ENCODE measurements at places on chromosomes 12 and 14.

DNA sequence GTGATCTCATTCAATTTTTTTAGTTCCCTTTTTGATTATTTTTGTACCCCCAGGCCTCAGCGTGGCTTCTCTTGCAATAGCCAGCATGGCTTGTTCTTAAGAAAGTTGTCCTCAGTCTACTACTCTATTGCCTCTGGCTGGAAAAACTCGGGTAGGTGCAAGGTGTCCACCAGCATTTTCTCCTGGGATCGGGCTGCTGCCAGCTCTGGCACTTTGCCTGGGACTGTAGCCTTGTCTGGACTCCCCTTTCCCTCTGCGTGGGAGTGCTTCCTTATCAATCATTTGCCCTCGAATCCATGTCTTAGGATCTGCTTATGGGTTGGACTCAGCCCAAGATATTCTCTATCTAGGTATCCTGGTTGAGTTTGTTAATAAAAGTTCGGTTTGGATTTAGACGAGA, 773.4 kb downstream of the DIO2 start:
- DNase-seq: no peak

DNA sequence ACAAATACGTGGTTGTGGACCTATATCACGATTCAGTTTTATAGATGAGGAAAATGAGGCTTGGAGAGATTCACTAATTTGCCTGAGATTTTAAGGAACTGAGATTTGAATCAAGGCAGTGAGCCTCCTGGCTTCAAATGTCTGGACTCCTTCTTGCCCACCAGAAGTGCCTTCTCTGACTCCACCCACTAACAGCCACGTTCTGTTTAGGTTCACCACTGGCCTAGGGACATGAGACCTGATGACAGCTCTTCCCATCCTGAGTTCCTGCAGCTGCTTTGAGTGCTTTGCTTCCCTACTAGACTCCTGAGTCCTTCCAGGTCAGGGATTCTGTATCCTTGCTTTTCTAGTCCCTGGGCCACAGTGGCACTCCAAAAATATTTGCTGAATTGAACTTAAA, 57.1 kb downstream of the PLBD1 start:
- no peak for DNase-seq

DNA sequence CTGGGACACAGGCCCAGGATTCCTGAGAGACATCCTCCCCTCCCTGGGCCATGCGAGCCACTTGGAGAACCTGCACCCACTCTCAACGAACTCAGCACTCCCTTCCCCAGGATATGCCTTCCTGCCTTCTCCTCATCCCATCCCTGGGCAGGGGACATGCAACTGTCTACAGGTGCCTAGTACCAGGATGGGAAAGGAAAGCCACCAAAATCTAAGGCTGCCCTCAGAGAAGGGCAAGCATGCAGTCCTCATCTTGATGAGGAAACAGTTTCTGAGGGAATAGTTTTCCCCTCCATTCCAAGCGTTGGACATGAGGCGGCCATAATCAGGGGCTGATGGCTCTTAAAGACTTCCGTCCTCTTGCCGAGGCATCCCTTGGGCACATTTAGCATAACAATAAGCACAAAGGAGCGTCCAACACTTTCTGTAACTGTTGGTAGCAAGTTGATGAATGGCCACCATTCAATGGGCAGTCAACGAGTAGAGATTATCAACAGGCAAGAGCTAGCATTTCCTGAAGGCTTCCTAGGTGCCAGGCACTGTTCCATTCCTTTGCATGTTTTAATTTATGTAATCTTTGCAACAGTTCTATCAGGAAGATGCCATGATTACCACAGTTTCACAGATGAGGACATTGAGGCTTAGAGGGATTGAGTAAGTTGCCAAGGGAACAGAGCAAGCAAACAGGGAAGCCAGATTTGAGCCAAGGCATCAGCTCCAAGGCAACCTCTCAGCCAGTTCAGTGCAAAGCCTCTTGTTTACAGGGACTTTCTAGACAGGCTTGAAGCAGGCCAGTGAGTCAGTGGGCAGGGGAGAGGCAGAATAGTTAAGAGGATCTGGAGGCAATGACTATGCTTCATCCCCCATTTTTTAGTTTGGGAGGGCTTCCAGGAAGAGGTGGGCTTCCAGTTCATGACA, 105.1 kb downstream of the SINHCAF start:
- peak; percentile 54 for DNase-seq

DNA sequence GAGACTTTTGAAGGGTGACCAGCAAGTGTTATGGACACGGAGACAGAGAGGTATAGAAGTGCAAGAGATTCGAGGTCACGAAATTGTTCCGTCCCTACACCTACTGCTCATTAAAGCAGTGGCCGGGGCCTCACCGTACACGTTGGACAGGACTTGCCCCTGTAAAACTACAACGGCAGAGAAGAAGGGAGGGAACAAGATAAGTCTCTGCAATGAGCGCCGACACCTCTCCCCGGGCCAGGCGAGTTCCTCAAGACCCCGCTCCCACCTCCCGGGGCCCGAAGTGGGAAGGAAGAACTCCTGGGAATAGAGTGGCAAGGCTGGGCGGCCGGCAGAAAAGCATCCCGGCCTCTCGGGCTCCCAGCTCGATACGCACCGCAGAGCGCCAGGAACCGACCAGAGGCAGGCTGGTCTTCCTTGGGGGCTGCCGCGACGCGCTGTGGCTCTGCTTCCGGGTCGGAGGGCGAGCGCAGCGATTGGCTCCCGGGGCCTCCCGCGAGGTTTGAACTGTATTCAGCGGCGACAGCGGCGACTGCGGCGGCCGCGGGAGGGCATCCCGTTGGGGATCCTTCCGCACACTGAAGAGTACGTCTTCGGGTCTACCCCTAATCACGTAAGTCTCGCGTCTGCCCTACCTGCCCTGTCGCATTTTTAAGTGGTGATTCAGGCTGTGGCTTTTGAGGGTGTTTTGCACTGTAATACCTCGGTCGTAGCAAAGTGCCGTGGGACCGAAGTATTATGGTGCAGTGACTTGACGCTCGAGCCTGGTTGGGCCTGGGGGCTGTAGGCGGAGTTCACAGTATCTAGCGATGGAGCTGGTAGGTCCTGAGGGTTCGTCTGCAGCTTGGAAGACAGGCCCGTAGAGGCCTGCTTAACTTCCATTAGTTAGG, at the start of the genes NUP37 and PARPBP:
TSS of gene NUP37 (minus strand) at position 441 of the 890 bp plus-strand sequence. CDS start 1,596 bp downstream, outside the sequence.
TSS of gene PARPBP (plus strand) at position 510 of the 890 bp plus-strand sequence. CDS start 3,706 bp downstream, outside the sequence.
- no peak for DNase-seq

DNA sequence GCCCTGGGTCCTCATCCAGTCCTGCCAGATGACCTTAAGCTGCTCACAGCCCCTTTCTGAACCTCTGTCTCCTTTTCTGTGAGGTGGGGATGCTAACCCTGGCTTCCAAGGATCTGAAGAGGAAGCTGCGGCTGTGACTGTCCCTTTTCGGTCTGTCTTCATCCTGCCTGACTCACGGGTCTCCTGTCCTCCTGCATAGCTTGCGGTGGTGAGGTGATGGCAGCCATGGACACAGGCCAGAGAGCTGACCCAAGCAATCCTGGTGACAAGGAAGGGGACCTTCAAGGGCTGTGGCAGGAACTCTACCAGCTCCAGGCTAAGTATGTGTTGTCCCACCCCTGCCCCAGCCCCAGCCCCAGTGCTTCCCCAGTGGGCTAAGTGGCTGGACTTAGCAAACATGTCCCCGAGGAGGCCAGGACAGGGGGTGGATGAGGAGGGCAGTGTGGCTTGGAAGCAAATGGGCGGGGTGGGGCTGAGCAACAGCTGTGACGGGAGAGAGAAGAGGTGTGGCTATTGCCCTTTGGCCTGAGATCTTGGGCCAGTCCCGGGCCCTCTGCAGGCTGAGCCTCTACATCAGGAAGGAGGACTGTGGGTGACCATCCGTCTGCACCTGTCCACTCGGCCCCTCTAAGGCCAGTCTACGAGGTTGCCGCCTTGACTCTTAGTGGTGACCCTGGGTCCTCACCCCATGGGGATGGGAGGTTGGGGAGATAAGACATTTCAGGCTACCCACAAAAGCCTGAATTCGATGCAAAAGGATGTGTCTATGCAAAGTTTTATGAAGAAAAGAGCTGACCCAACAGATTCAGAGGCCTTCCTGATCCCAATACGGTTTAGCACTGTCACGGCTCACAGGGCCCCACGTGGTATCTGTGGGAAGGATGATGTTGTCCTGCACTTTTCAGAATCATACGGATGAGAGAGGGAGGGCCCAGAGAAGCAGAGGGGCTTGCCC, 1.1 kb downstream of the CCDC197 start:
- DNase-seq: no peak

DNA sequence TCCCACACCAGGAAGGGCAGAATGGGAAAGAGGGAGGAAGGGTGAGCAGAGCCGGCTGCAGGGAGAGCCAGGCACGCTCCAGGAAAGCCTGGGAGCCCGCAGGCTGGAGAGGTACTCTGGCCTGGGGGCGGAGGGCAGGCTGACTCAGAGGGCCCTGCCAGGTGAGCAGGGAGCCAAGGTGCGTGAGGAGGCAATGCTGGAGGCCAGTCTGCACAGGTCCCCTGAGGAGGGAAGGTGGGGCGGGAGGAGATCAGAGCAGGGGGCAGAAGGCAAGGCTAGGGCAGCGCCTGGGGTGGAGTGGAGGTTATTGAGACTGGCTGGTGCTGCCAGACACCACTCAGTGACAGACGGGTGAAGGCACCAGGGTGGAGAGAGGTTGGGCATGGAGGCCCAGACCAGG, 385.0 kb downstream of the BCL11B start:
- no peak for DNase-seq

DNA sequence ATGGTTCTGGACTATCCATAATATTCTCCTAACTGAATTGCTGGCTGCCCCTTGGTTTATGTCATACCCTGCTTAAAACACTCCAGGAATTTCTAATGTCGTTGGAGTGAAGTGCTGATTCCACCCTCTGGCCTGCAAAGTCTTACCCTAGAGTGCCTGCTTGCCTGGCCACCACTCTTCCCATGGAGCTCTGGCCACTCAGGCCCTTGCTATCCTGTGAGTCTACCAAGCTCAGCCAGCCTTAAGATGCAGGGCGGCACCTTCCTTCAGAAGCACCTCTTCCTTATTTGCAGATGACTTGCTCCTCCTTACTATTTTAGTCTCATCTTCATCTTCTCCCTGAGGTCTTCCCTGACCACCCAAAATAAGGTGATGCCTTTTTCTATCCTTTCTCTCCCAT, 35.3 kb downstream of the SLC6A15 start:
- DNase-seq: no peak

GRCh38 chr12:41234692-41235091, 46.6 kb downstream of the PDZRN4 start:
- DNase-seq: no peak

- DNase-seq: no peak
Observed at GRCh38 chr12:32482226-32482625, 82.9 kb downstream of the FGD4 start.

DNA sequence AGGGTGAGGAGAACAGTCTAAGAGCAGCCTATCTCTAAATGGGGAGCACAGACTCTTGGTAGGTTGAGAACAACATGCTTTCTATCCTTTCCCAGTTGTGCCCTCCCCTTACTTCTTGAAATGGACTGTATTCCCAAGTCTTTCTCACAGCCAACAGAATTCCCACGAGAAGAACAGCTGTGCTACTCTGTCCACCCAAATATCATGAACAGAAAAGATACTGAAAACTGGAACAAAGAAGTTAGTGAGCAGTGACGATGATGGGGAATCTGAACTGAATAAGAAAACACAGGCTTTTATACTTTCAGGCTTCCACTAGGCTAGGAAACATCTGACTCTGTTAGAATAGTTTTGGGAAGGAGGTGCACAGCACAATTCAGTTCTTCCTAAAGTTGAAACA, 3.4 kb downstream of the NACA start:
- DNase-seq: no peak

GRCh38 chr14:99248761-99249171, 23.2 kb downstream of the BCL11B start:
- DNase-seq: no peak

GRCh38 chr12:131850856-131851559, 22.8 kb downstream of the MMP17 start:
- DNase-seq: no peak

- no peak for DNase-seq
Observed at GRCh38 chr12:82350161-82350560, 8.0 kb downstream of the CCDC59 start.

GRCh38 chr14:94143711-94144110, 14.3 kb upstream of the IFI27L2 start:
- DNase-seq: no peak

DNA sequence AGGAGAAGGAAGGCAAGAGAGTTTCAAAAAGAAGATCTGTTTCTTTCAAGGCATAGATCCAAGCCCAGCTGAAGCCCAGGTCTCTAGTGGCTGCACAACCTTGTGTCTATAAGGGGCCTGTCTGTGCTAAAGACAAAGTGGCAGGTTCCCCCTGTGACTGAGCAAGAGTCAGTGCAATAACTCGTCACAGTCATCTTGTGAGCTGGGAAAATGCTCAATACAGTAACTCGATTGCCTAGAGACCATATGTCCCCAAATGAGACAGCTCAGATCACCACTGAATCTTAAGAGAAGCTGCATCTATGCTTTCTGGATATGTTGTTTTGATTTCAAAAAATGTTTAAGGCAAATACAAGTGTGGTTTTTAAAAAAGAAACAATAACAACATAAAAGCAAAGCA, 24.2 kb downstream of the ST8SIA1 start:
- DNase-seq: no peak

GRCh38 chr14:100577986-100578431, 9.2 kb downstream of the BEGAIN start:
- no peak for DNase-seq

- DNase-seq: peak; percentile 54
Observed at GRCh38 chr14:101122237-101123141, 219.0 kb upstream of the RTL1 start.

DNA sequence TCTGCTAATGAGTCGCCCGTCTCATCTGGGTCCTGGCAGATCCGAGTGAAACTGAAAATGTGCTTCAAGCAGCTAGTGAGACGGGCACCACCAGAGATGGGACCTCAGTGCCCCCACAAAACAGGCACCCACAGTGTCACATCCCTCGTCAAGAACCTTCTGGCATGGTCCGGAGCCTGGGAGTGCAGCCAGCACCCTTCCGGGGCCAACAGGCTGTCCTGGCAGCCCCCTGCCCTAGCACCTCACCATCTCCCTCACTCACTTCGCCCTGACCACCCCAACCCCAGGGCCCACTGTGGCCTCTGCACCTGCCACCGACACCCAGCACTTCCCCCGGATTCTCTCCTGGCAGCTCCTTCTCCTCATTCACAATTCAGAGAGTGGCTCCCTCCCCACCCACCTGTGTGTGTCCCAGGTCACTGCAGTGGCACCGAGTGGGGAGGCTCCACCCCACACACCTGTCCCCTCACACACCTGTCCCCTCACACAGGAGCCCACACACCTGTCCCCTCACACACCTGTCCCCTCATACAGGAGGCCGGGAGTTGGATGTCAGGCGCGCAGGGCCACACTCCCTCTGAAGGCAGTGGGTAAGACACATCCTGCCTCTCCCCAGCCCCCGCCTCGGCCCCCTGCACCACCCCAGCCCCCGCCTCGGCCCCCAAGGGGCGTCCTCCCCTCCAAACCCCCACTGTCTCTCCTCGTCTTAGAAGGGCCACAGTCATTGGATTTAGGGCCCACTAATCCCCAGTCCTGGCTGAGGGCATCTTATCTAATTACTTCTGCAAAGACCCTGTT, 7.9 kb downstream of the GALNT9 start:
- DNase-seq: no peak

Data from vagina (tissue), 2 donors.